ENCODE measurements at places on chromosomes 7 and 10.
A peak's percentile ranks its signal among the peaks of the same experiment; 100 is the strongest.

DNA sequence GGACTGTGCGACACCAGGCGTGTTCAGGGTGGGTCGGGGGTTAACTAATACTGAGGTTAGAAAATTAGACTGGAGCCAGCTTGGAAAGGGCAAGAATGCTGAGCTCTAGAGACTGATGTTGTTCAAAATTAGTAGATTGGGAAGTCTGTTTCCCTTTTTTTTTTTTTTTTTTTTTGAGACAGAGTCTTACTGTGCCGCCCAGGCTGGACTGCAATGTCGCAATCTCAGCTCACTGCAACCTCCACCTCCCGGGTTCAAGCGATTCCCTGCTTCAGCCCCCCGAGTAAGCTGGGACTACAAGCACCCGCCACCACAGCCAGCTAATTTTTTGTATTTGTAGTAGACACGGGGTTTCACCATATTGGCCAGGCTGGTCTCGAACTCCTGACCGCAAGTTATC is 2.7 kb upstream of the CPVL start:
- no peak for DNase-seq

DNA sequence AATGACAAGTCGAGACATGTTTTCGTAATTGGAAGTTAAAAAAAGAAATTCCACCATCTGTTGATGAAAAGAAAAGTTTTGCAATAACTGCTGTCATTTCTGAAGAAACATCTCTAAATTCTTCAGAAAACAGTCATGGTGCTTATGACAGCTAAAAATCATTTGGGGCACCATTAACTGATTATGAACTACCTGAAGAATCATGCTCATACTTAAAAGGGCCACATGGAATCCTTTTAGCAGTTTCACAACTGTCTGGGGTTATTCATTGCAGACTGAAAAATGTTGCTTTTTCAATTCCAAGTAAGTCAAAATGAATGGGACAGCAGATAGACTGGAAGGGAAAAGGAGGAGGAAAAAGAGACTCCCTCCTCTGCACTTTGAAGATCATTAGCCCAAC is 134.2 kb downstream of the CHN2 start:
- DNase-seq: no peak

GRCh38 chr10:63553031-63553430 is 31.8 kb downstream of the REEP3 start:
- no peak for DNase-seq

DNA sequence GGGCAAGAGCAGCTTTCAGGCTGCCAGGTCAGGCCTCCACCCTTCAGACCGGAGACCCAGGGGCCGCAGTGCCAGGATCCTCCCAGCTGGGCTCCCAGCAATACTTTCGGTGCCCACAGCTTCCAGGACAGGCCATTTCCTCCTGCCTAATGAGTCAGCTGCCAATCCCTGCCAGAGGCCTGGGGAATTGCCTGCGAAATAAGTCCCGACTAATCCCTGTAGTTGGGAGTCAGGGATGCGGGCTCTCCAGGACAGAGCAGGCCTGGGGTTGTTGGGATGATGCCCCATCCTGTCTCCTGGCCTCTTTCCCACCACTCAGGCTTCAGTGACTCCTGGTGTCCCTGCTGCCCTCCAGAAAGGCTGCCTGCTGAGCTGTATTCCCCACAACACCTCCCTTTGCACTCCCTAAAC is 143.5 kb upstream of the UNC5B start:
- no peak for DNase-seq

DNA sequence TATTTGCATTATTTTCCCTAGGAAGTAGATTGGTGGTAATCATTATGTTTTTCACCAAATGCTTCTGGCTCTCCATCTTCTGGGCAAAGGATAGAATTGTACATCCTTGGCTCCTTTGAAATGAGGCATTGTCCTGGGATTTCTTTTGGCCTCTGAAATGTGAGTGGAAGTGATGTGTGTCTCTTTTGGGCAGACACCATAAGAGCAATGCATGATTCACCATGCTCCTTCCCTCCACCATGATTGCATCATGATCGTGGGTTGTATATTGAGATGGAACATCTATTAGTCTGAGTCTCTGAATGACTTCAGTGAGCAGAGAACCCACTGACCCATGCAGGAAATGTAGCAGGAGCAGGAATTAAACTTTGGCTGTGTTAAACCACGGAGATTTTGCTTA is 49.2 kb downstream of the ADRA2A start:
- DNase-seq: no peak

DNA sequence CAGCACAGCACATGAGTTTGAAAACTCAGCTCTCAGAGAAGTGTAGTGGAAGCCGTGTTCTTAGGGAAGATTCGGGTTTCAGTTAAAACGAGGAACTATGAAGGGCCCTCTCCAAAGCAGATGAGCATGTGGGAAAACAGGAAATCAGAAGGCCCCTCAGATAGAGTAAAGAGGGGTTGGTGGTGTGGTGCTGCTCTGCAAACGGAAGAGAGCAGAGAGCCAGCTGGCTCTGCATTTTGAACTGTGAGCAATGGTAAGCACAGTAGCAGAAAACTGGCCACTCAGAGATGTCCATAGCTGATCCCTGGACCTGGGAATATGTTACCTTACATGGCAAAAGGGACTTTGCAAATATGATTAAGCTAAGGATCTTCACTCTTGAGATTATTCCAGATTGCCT is 27.9 kb upstream of the CUL1 start:
- no peak for DNase-seq

DNA sequence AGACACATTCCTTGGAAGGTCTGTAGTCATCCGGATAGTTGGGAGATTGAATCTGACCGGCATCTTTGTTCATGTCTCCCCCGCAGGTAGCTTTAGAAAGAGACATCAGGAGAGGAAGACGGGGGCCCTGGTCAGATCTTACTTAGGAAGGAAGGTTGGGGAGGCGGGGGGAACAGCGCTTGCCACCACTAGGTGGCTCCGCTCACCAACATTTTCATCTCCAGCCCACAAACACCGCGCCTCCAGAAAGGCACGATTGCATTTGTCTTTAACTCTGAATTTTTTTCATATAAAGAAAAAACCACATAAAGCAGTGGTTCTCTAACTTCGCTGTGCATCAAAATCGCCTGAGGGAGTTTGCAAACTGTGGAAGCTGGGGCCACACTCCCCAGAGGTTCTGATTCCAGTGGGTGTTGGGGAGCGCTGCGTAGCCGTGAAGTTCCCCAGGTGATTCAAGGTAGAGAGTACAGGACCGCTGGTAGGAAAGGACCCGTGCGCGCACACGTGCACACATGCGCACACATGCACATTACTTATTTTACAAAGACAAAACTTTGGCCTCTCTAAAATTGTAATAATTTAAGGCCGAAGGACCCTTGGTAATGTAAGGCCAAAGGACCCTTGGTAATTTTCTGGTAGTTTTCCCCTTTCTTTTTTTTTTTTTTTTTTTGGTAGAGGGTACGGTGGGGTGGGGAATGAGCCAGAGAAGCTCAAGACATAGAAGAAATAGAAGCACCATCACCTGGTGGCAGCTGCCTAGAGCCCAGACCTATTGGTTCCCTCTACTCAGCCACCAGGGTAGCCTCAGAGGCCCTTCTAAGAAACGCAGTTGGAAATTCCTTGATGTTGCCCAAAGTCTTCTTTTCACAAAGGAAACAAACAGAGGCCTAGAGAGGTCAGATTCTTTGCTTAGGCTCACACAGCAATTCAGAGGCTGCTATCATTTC is 37.4 kb upstream of the OPALIN start:
- peak; percentile 16 for DNase-seq

DNA sequence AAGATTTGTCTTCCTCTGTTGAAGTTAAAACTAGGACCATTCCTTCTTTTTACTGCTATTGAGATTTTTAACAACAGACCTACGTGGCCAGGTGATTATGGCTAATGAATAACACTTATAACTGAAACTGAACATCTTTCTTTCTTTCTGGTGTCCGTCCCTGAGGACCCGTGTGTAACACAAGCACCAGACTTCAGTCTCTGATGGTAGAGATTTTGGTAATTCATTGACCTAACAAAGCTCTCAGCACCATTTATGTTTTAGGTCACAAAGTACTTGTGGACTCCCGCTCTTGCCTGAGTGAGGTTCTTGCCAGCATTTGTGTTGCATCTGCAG is 40.4 kb upstream of the TMEM229A start:
- no peak for DNase-seq

DNA sequence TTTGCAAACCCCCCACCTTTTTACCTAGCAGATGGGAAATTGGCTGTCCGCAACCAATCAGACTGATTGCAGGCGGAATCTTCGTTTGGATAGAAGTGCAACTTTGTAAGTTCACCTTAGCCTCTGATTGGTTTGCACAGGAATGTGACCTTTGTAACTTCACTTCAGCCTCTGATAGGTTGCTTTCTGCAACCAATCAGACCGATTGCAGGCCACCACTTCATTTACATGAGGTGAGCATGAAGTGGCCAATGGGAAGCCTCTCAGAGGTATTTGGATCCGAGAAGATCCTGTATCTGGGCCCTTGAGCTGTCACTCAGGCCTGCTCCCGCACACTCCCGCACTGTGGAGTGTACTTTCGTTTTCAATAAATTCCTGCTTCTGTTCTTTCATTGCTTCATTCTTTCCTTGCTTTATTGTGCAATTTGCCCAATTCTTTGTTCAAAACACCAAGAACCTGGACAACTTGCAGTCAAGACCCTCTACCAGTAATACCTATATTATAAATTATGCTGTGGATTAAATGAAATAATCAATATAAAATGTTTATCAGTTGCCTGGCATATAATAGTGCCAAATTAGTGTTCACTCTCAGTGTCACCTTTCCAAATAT is 491.4 kb downstream of the PLXNA4 start:
- DNase-seq: no peak

- no peak for DNase-seq
Observed at GRCh38 chr10:47008769-47009168, 97.5 kb downstream of the PTPN20 start.

GRCh38 chr10:34581801-34582532 is 233.1 kb downstream of the PARD3 start:
- DNase-seq: no peak

DNA sequence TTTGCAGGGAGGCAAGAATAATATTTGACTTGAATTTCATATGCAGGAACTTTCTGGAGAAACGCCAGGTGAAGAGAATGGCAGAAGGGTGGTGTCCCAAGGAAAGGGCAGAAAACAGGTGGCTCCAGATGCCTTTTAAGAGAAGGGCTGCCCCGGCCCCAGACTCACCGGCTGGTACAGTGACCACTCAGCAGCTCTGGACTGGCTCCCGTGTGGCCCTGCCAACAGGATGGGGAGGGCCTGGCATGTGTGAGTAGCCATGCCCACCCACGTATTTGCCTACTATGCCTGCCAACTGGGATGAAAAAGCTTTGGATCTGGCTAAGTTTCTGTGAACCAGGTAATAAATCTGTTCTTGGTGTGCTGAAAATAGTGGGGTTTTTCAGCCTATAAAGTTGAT is 159.5 kb downstream of the PRKAG2 start:
- DNase-seq: no peak

DNA sequence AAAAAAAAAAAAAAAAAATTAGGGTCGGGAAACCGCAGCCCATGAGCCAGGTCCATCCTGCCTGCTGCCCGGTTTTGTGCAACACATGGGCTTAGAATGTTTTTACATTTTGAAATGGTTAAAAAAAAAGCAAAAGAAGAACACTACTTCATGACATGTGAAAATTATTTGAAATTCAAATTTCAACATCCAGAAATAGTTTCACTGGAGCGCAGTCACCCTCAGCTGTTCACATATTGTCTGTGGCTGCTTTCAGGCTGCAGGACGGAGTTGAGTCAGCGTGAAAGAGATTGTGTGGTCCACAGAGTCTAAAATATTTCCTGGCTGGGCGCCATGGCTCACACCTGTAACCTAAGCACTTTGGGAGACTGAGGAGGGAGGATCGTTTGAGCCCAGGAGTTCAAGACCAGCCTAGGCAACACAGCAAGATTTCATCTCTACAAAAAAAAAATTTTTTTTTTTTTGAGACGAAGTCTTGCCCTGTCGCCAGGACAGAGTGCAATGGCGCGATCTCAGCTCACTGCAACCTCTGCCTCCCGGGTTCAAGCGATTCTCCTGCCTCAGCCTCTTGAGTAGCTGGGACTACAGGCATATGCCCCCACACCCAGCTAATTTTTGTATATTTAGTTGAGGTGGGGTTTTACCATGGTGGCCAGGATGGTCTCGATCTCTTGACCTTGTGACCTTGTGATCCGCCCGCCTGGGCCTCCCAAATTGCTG is 63.9 kb upstream of the ECHDC3 start:
- DNase-seq: no peak

GRCh38 chr7:43876241-43876640 is 6.9 kb upstream of the MRPS24 start:
- no peak for DNase-seq

- DNase-seq: no peak
Observed at GRCh38 chr10:26475386-26475785, 37.2 kb downstream of the APBB1IP start.

GRCh38 chr7:19589446-19589845 is 119.4 kb downstream of the POLR1F start:
- no peak for DNase-seq

- DNase-seq: peak; percentile 45
Observed at GRCh38 chr10:118246332-118247295, 95.5 kb downstream of the FAM204A start.

DNA sequence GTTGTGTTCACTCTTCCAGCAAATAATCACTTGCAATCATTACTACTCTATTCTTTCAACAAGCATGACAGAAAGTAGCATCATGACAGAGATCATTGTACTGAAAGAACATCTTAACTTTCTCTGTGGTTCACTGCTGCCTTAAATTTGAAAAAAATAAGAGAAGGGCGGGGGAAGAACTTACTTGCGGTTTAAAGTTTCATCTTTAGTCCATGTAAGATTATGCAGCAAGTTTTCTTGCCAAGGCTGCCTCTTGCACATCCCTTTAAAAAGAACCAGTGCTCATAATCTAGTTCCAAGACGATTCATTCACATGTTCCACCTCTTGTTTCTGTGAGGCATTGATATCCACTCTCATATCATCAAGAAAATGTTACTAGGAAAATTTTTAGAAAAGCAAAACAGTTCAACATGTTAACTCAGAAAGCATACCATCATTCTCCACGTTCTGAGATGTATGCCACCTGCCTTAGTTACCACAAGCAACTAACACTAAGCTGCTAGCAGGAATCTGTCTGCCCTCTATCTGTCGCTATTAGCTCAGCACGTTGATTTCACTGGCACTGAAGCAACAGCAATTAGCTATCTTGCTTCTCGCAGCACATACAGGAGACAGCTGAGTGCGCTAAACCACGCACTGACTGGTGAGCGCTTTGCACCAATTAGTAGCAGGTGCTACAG is at the start of gene PCDH15:
PCDH15 (minus strand) TSS at position 491 of the 681 bp plus-strand sequence. CDS start 136,969 bp downstream, outside the sequence.
- DNase-seq: peak; percentile 80

- no peak for DNase-seq
Observed at GRCh38 chr10:33722067-33722466, 387.6 kb upstream of the NRP1 start.

DNA sequence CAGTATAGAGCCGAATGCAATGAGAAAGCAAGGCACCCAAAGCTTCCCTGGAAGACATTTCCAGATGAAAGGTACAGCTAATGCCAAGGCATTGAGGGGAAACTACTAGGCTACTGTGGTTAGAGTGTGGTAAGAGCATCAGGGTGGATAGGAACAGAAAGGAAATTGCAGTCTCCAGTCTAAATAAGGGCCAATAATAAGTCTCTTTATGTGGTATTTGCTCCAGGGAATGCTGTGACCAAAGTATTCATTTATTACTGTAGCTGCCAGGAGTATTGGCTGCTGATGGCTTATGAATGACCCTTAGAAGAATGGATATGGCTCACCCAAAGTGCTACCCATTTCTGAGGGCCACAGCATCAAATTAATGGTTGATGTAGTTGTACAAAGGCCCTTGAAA is 30.1 kb upstream of the POT1 start:
- DNase-seq: no peak

GRCh38 chr7:100965723-100966541 is 3.4 kb upstream of the MUC12 start:
- DNase-seq: no peak

- peak; percentile 17 for DNase-seq
Observed at GRCh38 chr7:7595451-7595850, 28.8 kb downstream of the MIOS start.

Measured in NCI-H748 treated with DMSO at 0.1 percent for 48 hours (cell line).